ENCODE measurements at places on chromosomes 3 and 15. TPM values are rescaled to one million over a fixed set of nuclear protein-coding genes. Genes with fewer than 3 reads are reported as not detected.

Gene NR2E3
- polyA plus RNA-seq: 9.0 TPM

- no peak for DNase-seq
Observed at GRCh38 chr3:64163755-64164148, 61.5 kb downstream of the PRICKLE2 start.

Gene STRA6
- polyA plus RNA-seq: 0.68 TPM

GRCh38 chr15:96337365-96338023, 7.0 kb downstream of the NR2F2 start:
- DNase-seq: no peak

- DNase-seq: no peak
Observed at GRCh38 chr3:153285194-153285641, 123.2 kb downstream of the RAP2B start.

- DNase-seq: no peak
Observed at GRCh38 chr15:80832686-80833085, 53.5 kb downstream of the CEMIP start.

- no peak for DNase-seq
Observed at GRCh38 chr3:144431134-144431533, 459.5 kb downstream of the DIPK2A start.

Gene LYSMD2
- polyA plus RNA-seq: 7.4 TPM

DNA sequence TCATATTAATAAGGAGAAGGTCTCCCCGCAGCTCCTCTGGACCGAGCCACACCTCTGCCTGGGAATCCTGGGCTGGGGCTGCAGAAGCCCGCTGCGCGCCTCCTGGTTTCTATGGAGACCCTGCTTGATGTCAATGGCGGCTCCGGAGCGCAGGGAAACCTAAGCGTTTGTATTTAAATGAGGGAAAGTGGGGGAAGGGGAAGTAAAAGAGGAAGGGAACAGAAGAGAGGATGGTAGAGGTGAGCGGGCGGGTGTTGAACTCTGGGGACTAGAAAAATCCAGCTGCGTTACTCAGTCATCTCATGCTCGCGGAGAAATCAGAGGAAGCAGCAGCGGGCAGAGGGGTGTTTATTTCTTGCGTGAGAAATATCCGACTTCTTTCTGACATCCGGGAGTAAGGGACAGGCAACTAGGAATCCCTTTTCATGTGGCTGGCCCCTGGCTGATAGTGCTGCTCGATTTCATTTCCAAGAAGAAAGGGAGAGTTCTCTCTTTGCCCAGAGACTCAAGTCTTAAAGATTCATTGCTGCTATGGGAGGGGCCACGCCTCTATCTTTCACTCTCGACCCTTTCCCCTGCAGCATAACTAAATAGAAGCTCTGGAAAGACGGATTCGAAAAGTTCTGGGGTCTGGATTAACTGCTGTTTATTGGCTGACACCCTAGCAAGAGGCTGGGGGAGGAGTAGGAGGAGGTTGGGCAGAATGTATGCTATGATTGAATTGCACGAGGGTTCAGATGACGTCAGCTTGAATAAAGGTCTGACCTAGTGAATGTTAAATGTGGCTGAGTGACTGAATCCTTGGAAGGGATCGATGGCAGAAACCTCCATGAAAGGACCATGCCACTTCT, 110.5 kb upstream of the GAP43 start:
- peak; percentile 44 for DNase-seq

Gene IL17RE
- polyA plus RNA-seq: 3.1 TPM

DNA sequence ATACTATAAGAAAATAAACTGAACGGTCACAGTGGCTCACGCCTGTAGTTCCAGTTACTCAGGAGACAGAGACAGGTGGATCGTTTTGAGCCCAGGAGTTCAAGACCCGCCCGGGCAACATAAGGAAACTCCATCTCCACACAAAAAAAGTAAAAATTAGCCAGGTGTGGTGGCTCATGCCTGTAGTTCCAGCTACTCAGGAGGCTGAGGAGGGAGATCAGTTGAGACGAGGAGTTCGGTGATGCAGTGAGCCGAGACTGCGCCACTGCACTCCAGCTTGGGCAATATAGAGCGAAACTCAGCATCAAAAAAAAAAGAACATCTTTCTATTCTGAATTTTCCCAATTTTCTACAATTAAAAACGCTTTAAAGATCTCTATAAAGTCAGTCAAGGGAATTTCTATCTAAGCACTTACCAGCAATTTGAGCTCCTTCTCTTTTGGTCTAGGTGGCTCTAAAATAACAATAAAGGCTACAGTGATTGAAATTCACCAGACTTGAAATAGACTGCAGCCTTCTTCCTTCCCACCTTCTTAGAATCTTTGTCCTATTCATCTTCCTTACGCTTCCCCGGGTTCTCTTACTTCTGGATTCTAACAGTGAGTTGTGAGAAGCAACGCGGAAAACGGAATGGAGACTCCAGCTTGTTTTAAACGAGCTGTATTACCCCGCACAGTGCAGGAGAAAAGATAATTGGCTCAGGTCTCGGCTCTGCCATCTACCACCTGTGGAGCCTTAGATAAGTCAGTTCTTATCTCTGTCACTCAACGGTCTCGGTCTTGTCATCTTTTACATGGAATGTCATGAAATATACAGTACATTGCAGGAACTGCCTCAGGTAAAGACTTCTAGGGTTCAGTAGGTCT, 812 bp upstream of the SEC62 start:
- no peak for DNase-seq

- no peak for DNase-seq
Observed at GRCh38 chr3:146256851-146257486, 6.1 kb upstream of the PLSCR4 start.

Gene IRAK2
- polyA plus RNA-seq: 0.86 TPM

Gene SPINK8
- polyA plus RNA-seq: not detected

Gene VWA5B2
- polyA plus RNA-seq: 0.63 TPM

DNA sequence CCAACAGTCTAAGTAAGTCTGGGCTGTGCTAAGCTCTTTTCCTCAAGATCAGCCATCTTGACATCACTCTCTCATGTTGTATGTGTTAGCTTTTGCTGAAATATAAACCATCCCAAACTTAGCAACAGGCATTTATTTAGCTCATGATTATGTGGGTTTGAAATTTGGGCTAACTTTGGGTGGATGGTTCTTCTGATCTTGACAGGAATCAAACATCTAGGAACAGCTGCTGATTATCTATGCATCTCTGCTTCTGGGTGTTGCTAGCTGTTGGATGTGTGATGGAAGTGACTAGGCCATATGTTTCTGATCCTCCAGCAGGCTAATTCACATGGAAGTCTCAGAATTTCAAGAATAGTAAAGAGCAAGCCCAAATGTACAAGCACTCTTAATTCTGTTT, 615.2 kb upstream of the TGFBR2 start:
- no peak for DNase-seq

GRCh38 chr3:118977671-118978392, 56.8 kb downstream of the IGSF11 start:
- no peak for DNase-seq

DNA sequence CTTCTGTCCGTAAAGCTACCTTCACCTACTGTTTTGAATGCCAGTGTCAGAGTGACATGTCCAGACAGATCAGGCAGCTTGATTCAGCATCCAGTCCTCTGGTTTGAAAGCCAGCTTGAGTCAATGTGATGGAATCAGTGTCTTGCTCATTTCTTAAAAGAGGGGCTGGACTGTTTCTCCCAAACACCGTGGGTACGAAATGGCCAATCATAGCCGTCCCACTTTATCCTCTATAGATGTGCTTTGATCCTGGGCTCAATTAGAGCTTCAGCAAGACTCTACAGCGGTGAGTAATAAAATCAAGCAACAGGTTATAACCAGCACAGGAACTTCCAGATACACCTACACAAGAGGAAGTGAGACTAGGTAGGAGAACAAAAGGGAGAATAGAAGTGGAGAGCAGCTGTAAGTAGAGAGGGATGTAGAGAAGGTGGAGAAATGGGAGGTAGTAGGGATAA, 17.0 kb upstream of the OR5K1 start:
- DNase-seq: no peak

Gene MASP1
- 5.4 TPM for polyA plus RNA-seq

DNA sequence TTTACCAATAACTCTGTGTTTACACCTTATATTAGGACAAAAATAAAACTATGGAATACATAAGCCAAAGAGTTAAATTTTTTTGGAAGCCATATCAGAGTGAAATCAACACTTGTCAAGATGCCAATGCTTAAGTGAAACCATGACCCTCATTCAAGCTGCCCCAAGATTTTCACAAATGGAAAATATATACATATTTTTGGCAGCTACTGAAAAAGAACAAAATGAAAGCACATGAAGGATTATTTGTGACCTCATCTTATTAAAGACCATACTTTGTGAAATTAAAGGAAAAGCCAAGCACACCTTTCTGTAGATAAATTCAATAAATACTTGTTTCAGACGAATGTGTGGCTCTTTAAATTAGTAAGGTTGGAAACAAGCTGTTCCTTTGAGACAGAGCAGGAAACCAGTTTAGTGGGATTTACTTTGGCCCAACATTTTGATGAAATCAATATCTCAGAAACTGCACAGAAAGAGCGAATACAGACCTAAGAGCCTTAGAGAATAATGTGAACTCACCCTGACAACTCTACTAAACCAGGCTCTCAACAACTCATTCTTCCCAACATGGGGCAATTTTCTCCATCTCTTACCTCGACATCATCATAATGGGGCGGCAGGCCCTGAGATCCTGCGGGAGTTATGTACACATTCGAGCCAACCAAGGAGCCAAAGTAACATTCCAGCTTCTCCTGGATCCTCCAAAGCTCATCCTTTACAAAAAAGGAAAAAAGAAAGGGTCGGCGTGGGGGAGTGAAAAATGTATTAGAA, 11.1 kb downstream of the RIOX2 start:
- DNase-seq: peak; percentile 63

DNA sequence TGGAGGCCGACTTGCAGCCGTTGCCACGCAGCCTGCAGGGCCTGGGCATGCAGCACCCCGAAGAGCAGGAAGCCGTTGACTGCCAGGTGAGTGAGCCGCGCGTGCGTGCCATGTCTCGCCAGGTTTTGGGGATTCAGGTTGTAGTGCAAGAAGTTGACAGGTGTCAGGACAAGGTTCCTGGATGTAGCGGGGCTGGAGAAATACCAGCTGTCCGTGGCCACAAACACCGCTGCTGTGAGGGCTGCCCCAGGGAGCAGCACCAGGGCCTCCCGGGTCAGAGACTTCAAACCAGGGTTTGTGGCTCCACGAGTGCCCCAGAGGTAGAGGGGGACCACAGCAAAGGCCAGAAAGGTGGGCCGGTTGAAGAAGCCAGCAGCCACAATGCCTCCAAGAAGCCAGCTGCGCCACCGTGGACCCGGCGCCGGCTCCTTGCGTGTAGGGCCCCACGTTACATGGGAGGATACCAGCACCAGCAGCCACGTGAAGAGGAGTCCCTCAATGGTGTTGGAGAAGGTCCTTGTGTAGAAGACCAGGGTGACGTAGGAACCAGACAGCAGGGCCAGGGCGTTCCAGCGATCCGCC, 5.6 kb upstream of the NCBP2 start:
- DNase-seq: no peak

GRCh38 chr15:39145854-39146625, 434.8 kb upstream of the THBS1 start:
- DNase-seq: no peak

Gene CCR8
- polyA plus RNA-seq: not detected

Gene ESYT3
- polyA plus RNA-seq: 15.9 TPM

Gene GNAT1
- 0.37 TPM for polyA plus RNA-seq

Gene PARP15
- polyA plus RNA-seq: 2.8 TPM

- no peak for DNase-seq
Observed at GRCh38 chr3:61030469-61031035, 220.7 kb downstream of the FHIT start.

DNA sequence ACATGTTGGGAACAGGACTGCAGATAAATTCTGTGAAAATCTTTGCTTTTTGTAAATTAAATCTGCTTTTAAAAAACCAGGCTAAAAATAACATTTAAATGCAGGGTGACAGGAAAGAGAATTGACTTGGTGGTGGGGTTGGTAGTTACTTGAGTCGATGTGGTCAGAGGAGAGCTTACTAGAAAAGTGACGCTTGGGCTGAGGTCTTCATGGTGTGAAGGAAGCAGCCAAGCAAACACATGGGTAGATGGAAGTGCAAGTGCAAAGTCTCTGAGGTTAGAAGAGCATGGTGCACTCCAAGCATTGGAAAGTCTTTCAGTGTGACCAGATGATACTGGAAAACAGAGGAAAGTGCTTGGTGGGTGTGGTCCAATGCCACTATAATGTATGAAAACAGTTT, 86.4 kb upstream of the THBS1 start:
- no peak for DNase-seq

DNA sequence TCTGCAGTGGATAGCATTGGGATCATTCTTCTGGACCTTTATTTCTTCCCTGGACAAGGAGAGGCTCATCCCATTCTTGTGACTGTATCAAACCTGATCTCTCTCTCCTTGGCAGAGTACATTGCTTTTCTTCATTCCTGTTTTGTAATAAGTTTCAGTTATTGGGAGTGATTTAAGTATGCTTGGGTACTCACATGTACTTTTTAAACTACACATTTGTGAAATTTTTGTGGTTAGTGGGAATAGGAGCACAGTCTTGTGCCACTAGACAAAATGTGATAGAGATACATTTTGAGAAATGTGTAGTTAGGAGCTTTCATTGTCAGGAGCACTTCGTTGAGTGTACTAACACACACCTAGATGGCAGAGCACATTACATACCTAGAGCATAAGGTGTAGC, 262.6 kb downstream of the C3orf38 start:
- no peak for DNase-seq

- DNase-seq: no peak
Observed at GRCh38 chr15:75199357-75199940, 2.2 kb upstream of the C15orf39 start.

Gene THAP10
- 2.1 TPM for polyA plus RNA-seq

Gene ECE2
- not detected for polyA plus RNA-seq

DNA sequence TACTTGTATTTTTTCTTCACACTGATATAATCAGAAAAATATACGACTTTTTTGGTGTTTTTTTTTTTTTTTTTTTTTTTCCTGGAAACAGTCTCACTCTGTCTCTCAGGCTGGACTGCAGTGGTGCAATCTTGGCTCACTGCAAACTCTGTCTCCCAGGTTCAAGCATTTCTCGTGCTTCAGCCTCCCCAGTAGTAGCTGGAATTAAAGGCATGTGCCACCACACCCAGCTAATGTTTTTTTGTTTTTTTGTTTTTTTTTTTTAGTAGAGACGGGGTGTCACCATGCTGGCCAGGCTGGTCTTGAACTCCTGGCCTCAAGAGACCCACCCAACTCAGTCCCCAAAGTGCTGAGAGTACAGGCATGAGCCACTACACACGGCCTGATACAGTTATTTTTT, 20.8 kb upstream of the DNAAF4 start:
- no peak for DNase-seq

DNA sequence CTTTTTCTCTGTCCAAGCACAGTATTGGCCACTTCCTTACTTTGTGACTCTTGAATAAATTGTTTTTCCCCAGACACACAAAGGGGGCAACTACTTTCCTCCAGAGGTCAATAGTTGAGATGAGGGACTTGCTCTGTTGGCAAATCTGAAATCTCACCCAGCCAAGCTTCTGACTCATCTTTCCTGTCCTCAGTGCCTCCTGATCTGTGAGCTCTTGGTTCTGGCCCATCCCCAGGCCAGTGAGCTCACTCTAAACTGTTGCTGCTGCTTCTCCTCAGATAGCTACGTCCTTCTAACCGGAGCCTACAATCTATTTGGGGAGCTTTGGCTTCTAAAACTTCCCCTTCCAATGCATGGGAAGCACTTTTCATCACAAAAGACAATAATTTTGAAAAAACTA, 50.0 kb upstream of the NMD3 start:
- DNase-seq: no peak

All from hindlimb muscle (tissue), 1 donor.